H9 (cell line): ENCODE measurements at places on chromosomes 6 and 20. TPM values are rescaled to one million over a fixed set of nuclear protein-coding genes. Genes with fewer than 3 reads are reported as not detected.

DNA sequence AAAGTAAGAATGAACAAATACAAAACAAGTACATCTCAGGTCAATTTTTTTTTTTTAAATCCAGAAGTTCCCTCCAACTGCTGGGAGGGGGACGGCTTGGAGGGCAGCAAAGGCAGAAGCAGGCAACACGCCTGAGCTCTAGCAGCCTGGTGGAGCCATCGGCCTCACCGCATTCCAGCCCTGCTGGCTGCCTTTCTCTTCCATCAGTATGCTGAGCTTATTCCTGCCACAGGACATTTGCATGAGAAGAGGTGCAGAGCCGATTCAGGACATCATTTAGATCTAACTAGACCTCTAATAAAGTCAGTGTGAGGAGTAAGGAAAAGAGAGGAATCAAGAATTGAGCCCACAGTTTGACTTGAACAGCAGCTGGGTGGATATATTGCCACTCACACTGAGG is 318.8 kb downstream of the ZFAND3 start:
- DNase-seq, result peak; percentile 71
- no peaks in the 10 kb centered on the region for H3K36me3 ChIP-seq
- peak overlapping the region; percentile 10; the same call in 1 of the 2 replicates for H3K4me3 ChIP-seq
- peaks cover 3% of the 10 kb centered on the region; the same call in 1 of the 2 replicates for H3K4me1 ChIP-seq

DNA sequence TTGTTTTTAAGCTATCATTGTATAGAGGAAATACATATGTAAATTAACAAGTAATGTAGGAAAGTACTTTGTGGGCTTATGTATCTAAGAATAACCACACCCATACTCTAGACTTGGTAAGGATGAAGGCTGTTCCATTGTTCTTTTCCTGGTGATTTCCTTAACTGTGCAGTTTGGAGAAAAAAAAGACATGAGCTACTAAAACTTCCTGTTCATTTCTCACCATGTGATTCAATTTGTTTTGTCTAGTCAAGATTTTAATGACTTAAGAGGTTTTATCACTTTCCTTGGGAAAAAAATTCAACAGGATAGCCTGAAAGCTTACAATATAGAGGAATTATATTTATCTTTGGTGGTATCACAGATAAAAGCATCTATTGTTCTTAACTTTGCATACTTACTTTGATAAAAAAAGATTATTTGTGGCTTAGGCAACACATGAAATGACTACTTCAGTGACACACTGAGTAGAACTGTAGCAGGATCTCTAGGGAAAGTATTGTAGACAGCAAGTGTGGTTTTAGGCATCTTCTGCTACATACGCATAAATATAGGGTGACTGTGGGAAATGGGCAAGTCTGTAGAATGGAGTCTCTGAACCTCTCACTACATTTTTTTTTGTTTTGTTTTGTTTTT is 80.3 kb downstream of the GJA1 start:
- H3K36me3 ChIP-seq, result no peaks in the 10 kb centered on the region
- DNase-seq, result no peak
- no peak overlapping the region for H3K4me3 ChIP-seq
- H3K27ac ChIP-seq, result no peak overlapping the region

- H3K27ac ChIP-seq, result no peak overlapping the region
- no peaks in the 10 kb centered on the region for H3K4me1 ChIP-seq
- no peak overlapping the region for H3K4me3 ChIP-seq
- no peaks in the 10 kb centered on the region for H3K27me3 ChIP-seq
- peaks cover 66% of the 10 kb centered on the region for H3K36me3 ChIP-seq
- no peak for DNase-seq
Observed at GRCh38 chr20:31948008-31948407, 3.8 kb downstream of the PDRG1 start.

Gene CRYBG1
- total RNA-seq, result 5.6 and 5.7 TPM in 2 replicates

GRCh38 chr20:34437330-34437986 is 74.4 kb downstream of the ITCH start:
- H3K27ac ChIP-seq, result no peak overlapping the region
- peaks cover 57% of the 10 kb centered on the region for H3K36me3 ChIP-seq
- H3K4me3 ChIP-seq, result no peak overlapping the region
- no peaks in the 10 kb centered on the region for H3K4me1 ChIP-seq

DNA sequence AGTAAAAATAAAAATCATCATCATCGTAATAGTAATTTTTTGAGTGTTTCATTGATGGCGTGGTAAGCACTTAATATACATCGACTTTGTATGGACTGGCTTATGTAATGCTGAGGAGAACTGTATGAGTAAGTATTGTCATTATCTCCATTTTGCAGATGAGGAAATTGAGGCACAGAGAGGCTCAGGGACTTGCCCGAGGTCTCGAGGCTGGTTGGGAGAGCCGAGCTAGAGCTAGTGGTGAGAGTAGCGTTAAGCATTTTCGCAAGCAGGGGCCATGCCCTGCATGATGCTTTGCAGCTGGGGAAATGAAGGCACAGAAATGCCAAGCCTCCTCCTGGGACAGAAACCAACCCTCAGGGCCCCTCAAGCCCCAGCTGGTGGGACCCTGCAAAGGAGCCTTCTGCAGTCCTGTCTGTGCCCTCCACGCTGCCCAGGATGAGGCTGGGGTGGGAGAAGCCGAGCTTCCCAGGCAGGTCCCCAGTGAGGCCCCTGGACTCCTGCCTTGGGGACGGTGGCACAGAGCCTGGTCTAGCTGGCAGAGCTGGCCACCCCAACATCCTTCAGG is 31.1 kb upstream of the STX16 start:
- H3K4me1 ChIP-seq, result no peaks in the 10 kb centered on the region
- no peak overlapping the region for H3K4me3 ChIP-seq
- peak; percentile 62 for DNase-seq
- no peak overlapping the region for H3K27ac ChIP-seq
- H3K27me3 ChIP-seq, result no peaks in the 10 kb centered on the region; the same call in 1 of the 2 replicates

- no peak overlapping the region for H3K4me3 ChIP-seq
- no peaks in the 10 kb centered on the region for H3K27me3 ChIP-seq
- peak; percentile 58 for DNase-seq
- no peak overlapping the region for H3K27ac ChIP-seq
- no peaks in the 10 kb centered on the region for H3K4me1 ChIP-seq
Observed at GRCh38 chr20:45111799-45112471, 3.0 kb downstream of the WFDC5 start.

Gene CEBPB
- 22.6 and 25.3 TPM in 2 replicates for total RNA-seq

DNA sequence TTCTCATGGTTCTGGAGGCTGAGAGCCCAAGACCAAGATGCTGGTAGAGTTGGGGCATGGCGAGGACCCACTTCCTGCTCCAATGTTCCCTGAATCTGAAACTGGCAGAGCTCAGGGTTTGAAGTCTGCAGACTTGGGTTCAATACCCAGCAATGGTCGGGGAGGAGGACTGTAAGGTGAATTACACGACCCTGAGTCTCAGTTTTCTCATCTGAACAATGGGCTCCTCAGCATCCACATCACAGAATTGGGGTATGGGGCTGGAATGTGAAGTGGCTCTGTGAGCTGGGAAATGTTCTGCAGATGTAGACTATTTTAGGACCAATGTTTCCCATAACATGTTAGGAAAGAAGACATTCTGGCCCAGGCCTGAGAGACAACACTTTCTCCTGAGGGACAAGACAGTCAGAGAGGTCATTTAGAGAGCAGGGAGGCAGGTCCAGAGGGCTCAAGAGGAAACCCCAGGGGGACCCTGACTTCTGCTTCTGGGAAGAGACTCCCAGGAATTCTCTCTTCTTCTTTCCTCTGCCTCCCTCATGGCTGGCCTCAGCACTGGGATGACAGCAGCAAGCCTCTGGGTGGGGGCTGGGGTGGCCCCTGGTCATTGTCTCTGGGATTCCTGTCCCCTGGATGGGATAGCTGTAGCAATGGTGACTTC is 141.3 kb upstream of the PMEPA1 start:
- H3K36me3 ChIP-seq, result no peaks in the 10 kb centered on the region
- H3K4me3 ChIP-seq, result no peak overlapping the region
- H3K27me3 ChIP-seq, result no peaks in the 10 kb centered on the region
- no peaks in the 10 kb centered on the region for H3K4me1 ChIP-seq

DNA sequence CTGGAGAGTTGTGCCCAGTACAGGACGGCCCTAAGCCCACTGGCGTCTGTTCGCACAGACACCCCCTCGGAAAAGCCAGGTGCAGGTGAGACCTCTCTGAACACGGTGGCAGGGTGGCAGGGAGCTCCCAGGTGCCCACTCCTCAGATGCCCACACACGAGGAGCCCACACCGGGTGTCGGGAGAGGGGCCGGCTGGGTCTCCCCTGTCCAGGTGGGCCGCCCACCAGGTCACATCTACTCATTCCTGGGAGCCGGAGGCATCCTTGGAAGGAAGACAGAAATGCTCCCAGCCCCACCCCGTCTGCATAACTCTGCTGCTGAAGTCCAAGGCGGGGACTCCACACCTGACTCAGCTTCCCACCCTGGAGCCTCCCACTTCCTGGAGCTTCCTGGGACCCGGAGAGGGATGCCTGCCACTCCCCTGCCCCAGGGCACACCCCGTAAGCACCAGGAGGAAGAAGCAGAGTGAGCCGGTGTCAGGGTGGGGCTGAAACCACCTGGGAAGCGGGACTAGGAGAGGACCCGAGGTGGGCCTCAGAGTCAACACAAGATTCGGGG is 2.5 kb downstream of the SRMS start:
- no peak overlapping the region for H3K4me3 ChIP-seq
- H3K36me3 ChIP-seq, result no peaks in the 10 kb centered on the region
- no peaks in the 10 kb centered on the region; the same call in 1 of the 2 replicates for H3K4me1 ChIP-seq
- H3K27ac ChIP-seq, result no peak overlapping the region
- no peak for DNase-seq
- H3K27me3 ChIP-seq, result no peaks in the 10 kb centered on the region

- no peaks in the 10 kb centered on the region for H3K4me1 ChIP-seq
- H3K27me3 ChIP-seq, result peaks cover 3% of the 10 kb centered on the region; the same call in 1 of the 2 replicates
- H3K4me3 ChIP-seq, result no peak overlapping the region
- no peaks in the 10 kb centered on the region for H3K36me3 ChIP-seq
Observed at GRCh38 chr6:28215425-28215824, 9.7 kb upstream of the ZSCAN9 start.

Gene ITPR3
- total RNA-seq, result 39.1 and 40.3 TPM in 2 replicates

DNA sequence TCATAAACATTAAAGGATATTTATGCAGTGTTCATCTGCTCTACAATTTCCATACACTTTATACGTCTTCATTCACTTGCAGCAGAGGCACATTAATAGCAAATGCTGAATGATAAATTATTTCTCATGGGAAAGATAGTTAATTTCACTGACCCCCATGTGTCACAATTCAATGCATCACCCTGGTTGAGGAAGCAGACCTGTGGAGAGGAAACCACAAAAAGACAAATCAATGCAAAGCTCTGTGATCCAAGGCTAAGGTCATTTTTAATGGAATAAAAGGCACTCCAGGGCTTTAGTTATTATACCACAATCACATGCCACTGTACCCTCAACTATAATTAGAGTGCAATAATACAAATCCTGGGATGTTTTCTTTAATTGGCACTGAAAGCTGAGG is 40.3 kb upstream of the TENT5A start:
- H3K27ac ChIP-seq, result no peak overlapping the region
- no peaks in the 10 kb centered on the region for H3K27me3 ChIP-seq
- H3K36me3 ChIP-seq, result no peaks in the 10 kb centered on the region
- peaks cover 4% of the 10 kb centered on the region; the same call in 1 of the 2 replicates for H3K4me1 ChIP-seq
